ENCODE measurements at places on chromosomes 11 and 22. TPM values are rescaled to one million over a fixed set of nuclear protein-coding genes. Genes with fewer than 3 reads are reported as not detected.

- peak overlapping the region; percentile 94 for H3K27ac ChIP-seq
- H3K4me1 ChIP-seq, result peaks cover 55% of the 10 kb centered on the region
- H3K36me3 ChIP-seq, result no peaks in the 10 kb centered on the region
- DNase-seq, result no peak
- H3K27me3 ChIP-seq, result no peaks in the 10 kb centered on the region
These were observed 17.4 kb downstream of the LSP1 start for GRCh38 chr11:1870326-1870696.

DEUP1 gene
- not detected for total RNA-seq

GRCh38 chr22:43197271-43197941, 10.5 kb upstream of the TTLL12 start:
- H3K36me3 ChIP-seq, result no peaks in the 10 kb centered on the region
- no peak for DNase-seq
- H3K27ac ChIP-seq, result no peak overlapping the region
- no peak overlapping the region for H3K4me3 ChIP-seq
- H3K4me1 ChIP-seq, result no peaks in the 10 kb centered on the region

- H3K27me3 ChIP-seq, result peaks cover 89% of the 10 kb centered on the region
- H3K4me3 ChIP-seq, result peak overlapping the region; percentile 91
- H3K36me3 ChIP-seq, result peaks cover 13% of the 10 kb centered on the region
- H3K4me1 ChIP-seq, result peaks cover 20% of the 10 kb centered on the region
These were observed 15.9 kb upstream of the APOBEC3A start for GRCh38 chr22:38941488-38941987.

DNA sequence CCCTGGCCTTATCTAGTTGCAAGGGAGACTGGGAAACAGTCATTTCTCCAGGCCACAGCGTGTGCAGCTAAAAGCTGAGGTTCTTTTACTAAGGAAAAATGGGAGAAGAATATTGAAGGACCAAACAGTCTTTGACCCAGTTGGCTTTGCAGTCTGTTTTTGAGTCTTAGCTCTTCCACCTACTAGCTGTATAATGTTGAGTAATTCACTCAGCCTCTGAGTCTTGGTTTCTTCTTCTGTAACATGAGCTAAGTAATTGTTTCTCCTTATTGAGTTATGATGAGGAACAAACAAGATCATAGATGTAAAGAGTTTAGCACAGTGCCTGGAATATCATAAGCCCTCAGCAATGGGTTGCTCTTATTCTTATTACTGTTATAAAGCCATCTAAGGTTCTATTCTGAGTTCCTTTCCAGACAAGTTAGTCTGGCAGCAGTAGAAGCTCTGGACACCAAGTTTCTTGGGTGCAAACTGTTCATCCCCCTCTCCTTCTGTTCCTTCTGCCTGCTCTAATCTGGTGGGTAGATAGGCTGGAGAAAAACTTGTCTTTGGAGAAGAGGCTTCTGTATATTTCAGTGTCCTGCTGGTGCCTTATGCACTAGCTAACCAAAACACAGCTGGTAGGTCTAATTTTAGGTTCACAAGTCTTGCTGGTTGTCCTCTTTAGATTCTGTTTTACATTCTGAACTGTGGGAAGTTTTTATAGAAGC, 13.5 kb downstream of the TRIM44 start:
- peaks cover 55% of the 10 kb centered on the region for H3K4me1 ChIP-seq
- H3K27me3 ChIP-seq, result no peaks in the 10 kb centered on the region
- H3K4me3 ChIP-seq, result no peak overlapping the region
- H3K27ac ChIP-seq, result no peak overlapping the region

- H3K27me3 ChIP-seq, result peaks cover 18% of the 10 kb centered on the region
- no peak overlapping the region for H3K27ac ChIP-seq
- H3K36me3 ChIP-seq, result peaks cover 2% of the 10 kb centered on the region
- H3K4me1 ChIP-seq, result peaks cover 1% of the 10 kb centered on the region
- DNase-seq, result no peak
These were observed 1306.8 kb downstream of the TBC1D22A start for GRCh38 chr22:48069256-48069655.

DNA sequence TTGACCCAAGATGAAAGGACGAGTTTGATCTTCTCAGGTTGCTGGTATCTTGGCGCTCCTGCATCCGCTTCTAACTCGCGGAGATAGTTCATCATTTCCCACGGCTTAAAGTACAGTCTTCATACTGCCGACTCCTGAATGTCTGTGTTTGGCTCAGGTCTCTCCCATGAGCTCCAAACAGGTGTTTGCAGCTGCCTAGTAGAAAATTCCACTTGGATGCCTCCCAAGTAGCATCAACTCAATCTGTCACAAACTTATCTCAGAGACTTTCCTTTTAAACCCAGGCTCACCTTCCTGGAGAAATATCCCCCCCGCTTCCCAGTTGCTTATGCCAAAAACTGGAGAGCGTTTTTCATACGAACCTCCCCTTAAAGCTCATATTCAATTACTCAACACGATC, 986.5 kb downstream of the TBC1D22A start:
- no peak overlapping the region for H3K27ac ChIP-seq
- no peak for DNase-seq
- no peaks in the 10 kb centered on the region for H3K36me3 ChIP-seq
- H3K4me1 ChIP-seq, result no peaks in the 10 kb centered on the region

- H3K27ac ChIP-seq, result no peak overlapping the region
- H3K36me3 ChIP-seq, result no peaks in the 10 kb centered on the region
- no peak overlapping the region for H3K4me3 ChIP-seq
- DNase-seq, result no peak
- H3K27me3 ChIP-seq, result no peaks in the 10 kb centered on the region
- H3K4me1 ChIP-seq, result no peaks in the 10 kb centered on the region
These were observed 492.6 kb upstream of the CADM1 start for GRCh38 chr11:115996808-115997188.

- H3K36me3 ChIP-seq, result no peaks in the 10 kb centered on the region
- H3K27ac ChIP-seq, result no peak overlapping the region
- no peaks in the 10 kb centered on the region for H3K27me3 ChIP-seq
- no peaks in the 10 kb centered on the region for H3K4me1 ChIP-seq
- DNase-seq, result no peak
These were observed 109.8 kb downstream of the NAT10 start for GRCh38 chr11:34214961-34215805.

GAB4 gene
- not detected for total RNA-seq

TLCD5 gene
- total RNA-seq, result 0.10 TPM

CRYBA4 gene
- not detected for total RNA-seq

MOV10L1 gene
- not detected for total RNA-seq

GRCh38 chr11:26537341-26537740, 34.7 kb downstream of the MUC15 start:
- H3K4me1 ChIP-seq, result no peaks in the 10 kb centered on the region
- DNase-seq, result no peak
- H3K4me3 ChIP-seq, result no peak overlapping the region
- H3K27me3 ChIP-seq, result no peaks in the 10 kb centered on the region

Data from T-helper 17 cell (primary cell).